ENCODE measurements at places on chromosomes 5 and 9.

DNA sequence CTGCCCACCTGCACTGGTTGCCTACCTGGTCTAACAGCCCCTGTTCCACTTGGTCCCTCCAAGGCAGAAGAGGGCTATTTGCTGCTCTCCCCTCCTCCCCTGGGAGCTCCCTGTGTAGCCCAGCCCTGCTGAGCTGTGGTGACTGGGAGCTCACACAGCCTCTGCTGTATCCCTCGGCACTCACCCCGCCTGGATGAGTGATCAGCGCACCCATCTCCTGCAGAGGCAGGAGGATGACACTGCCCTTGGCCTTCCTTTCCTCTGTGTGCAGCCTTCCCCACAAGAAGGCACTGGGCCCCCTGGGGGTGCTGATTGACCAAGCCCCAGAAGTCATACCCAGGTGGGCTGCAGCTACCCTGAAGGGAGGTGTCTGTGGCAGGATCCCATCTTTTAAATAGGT is 134.2 kb downstream of the ADAMTS2 start:
- no peak for DNase-seq

GRCh38 chr9:78713614-78714405 is 416.9 kb downstream of the PSAT1 start:
- no peak for DNase-seq

DNA sequence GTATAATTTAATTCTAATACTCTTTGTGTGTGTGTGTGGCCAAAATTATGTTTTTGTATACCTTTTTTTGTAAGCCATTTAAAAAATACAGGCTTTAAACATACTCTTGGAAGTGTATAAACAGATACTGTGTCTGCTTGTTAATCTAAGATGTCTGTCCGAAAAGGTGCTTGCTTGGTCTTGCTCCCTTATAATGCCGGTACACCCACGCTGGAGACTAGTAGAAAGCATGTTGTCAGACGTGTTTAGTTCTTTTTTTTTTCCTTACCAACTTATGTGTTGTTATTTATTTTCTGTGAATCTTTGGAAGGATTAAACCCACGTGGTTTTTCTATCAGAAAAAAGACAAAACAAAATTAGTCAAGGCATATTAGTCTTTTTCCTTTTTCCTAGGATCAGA is 9.5 kb downstream of the GAPVD1 start:
- DNase-seq, result no peak

DNA sequence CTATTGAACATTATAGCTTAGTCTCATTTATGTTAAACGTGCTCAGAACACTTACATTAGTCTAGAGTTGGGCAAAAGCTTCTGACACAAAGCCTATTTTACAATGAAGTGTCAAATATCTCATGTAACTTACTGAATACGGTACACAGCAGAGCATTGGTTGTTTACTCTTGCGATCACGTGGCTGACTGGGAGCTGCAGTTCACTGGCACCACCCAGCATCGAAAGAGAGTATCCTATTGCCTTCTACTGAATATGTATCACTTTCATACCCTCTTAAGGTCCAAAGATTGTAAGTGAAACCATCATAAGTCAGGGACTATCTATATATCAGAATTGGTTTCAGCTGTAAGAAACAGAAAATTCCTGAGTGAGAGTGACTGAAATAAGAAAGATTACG is 42.6 kb upstream of the OSMR start:
- no peak for DNase-seq

- no peak for DNase-seq
These were observed 50.4 kb downstream of the ZNF474 start for GRCh38 chr5:122179701-122180100.

- DNase-seq, result no peak
These were observed 276.1 kb downstream of the HTR1A start for GRCh38 chr5:63686181-63686580.

DNA sequence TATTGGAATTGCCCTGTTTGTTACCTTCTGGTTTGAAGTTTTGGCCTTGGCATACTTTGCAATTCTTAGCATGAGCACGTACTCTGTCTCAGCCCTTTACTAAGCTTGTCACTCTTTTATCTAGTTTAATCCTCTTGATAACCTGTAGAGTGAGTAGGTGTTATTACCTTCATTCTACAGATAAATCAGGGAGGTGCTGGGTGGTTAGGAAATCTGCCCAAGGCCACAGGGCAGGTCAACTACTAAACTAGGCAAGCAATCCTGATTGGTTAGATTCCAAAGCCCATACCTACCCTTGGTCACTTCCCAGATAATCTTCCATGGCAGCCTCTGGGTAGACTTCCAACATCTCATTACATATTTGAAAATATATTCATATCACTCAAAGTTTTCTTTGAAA is 65.7 kb downstream of the PCSK5 start:
- no peak for DNase-seq

- no peak for DNase-seq
These were observed 173.3 kb upstream of the WWC1 start for GRCh38 chr5:168118042-168118668.
